CD4-positive, alpha-beta T cell treated with Interleukin-17A for 4 hours (primary cell): ENCODE measurements at places on chromosomes 2 and 18.

DNA sequence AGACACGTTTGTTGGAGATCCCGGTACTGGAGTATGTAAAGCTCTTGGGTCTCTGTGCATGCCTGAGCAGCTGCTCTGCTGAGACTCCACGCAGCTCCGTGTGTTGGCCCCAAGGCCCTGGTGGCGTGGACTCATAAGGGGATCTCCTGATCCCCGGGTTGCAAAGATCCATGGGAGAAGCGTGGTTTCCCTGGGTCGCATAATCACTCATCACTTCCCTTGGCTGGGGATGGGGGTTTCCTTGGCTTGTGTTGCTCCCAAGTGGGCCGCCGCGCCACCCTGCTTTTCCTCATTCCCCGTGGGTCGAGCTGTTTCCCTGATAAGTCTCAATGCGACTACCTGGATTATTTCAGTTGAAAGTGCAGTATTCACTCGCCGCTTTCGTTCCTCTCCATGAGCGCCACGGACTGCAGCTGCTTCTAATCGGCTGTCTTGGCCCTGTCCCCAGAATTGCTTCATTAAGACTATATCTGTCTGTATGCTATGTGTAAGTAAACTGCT is 76.0 kb downstream of the EPC2 start:
- no peak for DNase-seq

DNA sequence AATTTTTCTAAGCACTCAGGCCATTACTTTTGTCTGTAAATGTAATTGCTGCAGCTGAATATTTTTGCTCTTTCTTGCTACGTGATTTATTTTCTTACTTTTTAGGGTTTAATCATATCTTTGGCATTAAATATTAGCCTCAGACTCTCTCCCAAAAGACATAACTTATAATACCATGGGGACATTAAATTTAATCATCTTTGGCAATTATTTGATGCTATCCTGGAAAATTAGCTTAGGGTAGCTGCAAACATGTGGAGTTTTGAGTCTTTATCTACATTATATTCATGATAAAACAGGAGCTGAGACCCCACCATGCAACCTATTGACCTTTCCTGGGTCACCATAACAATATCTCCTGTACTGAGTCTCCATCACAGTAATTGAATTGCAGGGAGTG is 59.1 kb upstream of the EDAR start:
- DNase-seq: no peak

DNA sequence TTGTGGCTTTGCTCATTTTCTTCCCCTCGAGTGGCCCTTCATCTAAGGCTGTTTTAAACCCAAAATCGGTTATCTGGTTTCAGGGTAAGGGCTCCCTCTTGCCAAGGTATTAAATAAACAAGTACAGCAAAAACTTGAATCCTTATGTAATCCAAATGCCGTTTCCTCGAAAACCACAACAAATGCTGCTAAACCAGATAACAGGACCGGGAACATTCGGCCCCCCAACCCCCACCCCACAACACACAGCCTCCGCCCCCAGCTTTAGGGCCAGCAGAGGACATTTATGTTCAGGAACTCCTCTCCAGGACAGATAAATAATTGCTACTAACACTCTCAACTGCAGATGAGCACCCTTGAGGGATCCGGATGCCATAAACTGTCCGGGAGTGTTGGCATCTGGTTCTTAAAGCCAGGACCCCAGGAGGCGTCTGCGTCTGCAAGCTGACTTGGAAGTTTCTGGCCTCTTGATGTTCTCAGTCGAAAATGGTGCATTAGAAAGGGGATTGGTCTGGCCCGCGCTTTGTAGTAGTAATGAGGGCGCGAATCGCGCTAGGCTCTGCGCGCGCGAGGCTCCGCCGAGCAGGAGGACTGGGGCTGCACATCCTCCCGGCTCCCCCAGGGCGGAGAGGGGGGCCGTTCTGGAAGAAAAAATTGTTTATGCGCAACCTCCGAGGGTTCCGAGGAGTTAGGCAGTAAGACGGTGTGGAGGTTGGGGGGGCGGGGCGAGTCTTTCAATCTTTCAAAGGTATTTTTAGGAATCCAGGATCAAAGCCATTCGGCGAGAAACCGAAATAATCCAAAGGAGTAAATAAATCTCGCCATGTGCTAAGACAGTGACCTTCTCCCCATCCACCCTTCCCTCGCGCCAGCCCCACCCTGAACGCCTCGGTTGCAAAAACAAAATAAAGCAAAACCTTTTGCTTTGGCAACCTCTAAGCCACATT is 3.9 kb upstream of the ID2 start:
- DNase-seq: peak; percentile 50

DNA sequence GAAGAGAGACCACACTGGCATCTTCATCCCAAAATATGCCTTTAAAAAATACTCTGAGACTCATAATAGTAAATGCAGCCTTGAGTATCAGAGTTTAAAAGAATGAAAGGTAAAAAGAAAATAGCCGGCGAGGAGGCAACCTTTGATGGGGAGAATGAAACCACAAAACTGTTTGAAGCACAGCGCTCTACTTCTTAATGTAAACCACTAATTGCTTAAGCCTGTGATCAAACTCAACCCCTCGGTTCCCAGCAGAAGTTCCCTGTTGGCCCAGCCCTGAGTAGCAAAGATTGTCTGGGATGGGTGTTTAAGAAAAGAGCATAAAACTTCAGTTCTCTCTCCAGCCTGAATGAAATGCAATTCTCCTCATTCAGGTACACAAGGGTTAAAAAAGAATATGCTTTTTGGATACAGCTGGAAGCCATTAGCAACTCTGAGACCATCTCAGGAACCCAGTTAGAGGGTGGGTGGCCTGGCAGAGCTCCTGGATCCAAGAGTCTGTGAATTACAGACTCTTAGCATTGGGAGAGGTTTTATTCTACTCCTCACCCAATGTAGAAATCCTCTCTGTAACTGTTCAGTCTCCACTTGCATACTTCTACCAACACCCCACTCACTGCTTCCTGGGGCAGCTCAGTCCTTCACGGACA is 44.8 kb downstream of the VIT start:
- DNase-seq: no peak

GRCh38 chr2:29448096-29448688 is 333.0 kb downstream of the CLIP4 start:
- no peak for DNase-seq

- DNase-seq: no peak
These were observed 156.7 kb downstream of the EVA1A start for GRCh38 chr2:75403991-75404428.

- DNase-seq: no peak
These were observed 23.8 kb downstream of the SNORC start for GRCh38 chr2:232893834-232894233.

DNA sequence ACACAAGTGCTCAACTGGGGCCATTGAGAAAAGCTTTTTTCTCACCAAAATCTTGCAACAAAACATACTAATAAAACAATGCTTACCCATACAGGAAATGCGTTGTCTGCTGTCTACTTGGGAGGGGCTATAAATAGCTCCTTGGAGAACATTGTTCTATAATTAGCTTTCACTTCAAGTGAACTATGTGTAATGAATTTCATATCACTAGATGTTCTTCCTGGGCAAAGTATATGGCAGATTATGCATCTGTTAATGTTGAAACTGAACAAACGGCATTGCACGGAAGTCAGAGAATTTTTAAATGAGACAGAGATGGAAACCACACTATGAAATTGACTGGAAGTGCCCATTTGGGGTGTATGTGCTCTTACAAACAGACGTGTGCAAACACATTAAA is 6.4 kb upstream of the NPAS2 start:
- DNase-seq: no peak

GRCh38 chr2:3035385-3036050 is 342.1 kb downstream of the EIPR1 start:
- DNase-seq: no peak

GRCh38 chr18:58349650-58350049 is 279.2 kb downstream of the ALPK2 start:
- no peak for DNase-seq

DNA sequence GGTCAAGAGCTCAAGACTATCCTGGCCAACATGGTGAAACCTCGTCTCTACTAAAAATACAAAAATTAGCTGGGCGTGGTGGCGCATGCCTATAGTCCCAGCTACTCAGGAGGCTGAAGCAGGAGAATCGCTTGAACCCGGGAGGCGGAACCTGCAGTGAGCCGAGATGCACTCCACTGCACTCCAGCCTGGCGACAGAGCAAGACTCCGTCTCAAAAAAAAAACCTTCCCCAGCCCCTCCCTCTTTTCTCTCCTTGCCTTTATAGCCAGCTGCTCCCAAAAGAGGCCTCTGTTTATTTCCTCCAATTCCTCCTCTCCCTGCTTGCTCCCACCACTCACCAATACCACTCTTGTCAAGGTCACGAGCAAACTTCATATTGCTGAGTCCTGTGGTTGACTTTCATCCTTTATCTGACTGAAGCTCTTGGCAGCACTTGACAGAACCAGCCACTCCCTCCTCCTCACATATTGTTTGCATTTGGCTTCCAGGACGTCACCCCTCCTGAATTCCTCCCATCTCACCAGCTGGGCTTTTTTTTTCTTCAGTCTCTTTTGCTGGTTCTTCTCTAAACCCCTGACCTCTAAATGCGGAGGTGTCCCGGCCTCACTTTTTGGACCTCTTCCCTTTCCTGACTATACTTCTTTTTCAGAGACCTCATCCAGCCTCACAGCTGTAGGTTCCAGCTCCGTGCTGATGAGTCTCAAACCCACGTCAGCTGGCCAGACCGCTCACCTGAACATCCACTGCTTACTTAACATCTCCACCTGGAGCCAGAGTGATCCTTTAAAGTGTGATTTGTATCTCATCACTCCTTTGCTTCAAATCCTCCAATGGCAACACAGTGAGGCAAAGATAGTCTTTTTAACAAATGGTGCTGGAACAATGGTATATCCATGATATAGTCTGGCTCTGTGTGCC is 84.6 kb upstream of the CAB39 start:
- DNase-seq: no peak

- no peak for DNase-seq
These were observed 290.3 kb upstream of the CCDC68 start for GRCh38 chr18:55249550-55249949.

- peak; percentile 83 for DNase-seq
These were observed 246.3 kb downstream of the TNS1 start for GRCh38 chr2:217756375-217757107.

- DNase-seq: peak; percentile 53
These were observed 51.5 kb downstream of the HAUS1 start for GRCh38 chr18:46155641-46156051.

DNA sequence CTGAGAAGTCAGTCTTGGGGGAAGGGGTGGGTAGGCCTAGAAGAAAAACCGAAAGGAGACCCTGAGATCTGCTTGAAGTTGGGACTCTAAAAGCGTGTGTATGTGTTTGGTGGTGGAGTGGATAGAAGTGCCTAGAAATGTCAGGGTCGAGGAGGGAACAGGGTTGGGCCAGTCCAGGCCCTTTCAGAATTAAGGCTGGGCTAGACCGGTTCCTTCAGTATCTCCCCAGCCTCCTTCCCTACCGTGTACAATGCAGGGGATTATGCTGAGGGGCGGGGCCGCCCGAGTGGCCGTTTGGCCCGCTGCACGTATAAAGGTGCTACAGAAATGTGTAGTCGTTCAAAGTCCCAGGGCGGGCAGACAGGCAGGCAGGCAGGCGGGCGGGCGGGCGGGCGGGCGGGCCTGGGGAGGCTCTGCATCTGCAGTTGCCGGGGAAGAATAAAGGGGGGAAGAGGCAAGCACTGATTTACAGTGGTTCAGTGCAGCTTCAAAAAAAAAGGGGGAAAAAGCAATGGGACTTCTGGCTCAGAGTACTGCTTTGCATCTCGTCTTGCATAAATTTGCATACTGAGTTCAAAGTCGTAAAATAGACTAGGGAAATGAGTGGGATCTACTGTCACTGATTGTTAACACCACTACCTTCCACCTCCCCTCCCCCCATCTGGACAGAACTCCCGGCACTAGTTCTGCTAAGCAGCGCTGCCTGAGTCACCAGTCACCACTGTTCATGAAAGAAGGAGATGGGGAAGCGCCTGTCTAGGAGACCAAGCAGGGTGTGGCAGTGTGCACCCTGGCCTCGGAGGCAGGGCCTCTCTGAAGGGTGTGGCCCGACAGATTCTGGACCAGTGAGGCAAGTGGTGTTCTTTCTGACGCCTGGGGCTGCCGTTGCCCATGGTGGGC is 3.6 kb downstream of the IGFBP2 start:
- no peak for DNase-seq

DNA sequence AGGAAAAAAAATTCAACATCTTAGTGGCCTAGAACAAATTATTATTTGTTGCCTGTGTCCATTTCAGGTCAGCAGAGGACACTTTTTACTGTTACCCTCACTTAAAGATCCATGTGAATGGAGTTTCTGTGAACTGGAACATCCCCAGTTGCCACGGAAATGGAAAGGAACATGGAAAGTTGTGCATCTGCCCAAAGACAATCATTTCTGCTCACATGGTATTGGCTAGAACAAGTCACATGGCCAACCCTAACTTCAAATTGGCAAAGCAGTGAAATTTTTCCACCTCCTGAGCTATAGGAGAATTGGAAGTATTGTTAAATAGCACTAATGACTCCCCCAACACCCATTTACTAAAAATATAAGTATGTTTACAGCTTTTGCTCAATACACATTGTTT is 71.2 kb upstream of the CCBE1 start:
- no peak for DNase-seq

DNA sequence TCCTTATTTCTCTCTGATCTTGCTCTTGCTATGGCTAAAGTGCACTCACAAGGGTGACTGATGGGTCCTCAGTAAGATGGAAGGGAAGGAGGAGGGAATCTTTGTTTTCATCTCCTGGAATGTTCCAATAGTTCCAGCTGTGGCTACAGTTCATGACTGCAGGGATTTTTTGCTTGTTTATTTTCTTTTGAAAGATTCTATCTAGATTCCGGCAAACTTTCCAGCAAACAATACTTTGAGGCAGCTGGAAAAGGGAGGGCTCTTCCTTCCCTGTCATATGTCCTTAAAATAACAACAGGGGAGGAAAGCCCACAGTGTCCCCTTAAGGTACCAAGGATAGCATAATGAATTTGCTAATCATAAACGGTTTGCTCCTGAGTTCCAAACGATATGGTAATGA is 111.3 kb upstream of the SLC14A2 start:
- DNase-seq: no peak

- DNase-seq: no peak
These were observed 101.9 kb downstream of the USP34 start for GRCh38 chr2:61368687-61369665.

- no peak for DNase-seq
These were observed 17.3 kb upstream of the MTX2 start for GRCh38 chr2:176251928-176252327.

DNA sequence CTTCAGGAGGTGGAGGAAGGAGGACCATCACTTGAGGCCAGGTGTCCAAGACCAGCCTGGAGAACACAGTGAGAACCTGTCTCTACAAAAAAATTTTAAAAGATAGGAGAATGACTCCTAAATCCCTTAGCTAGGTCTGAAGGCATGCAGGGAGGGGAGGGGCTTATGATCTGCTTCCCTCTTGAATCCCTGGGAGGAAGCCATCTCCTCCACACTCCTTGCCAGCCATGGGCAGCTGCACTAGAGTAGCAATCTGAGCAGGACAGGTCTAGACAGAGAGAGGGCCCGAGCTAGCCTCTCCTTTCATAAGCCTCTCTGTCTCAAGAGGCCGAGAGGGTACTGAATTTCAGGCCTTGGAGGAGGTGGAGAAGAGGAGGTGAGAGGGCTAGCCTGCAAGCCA is 42.5 kb downstream of the DAPL1 start:
- no peak for DNase-seq
